ENCODE measurements at places on chromosomes 5 and 9.

DNA sequence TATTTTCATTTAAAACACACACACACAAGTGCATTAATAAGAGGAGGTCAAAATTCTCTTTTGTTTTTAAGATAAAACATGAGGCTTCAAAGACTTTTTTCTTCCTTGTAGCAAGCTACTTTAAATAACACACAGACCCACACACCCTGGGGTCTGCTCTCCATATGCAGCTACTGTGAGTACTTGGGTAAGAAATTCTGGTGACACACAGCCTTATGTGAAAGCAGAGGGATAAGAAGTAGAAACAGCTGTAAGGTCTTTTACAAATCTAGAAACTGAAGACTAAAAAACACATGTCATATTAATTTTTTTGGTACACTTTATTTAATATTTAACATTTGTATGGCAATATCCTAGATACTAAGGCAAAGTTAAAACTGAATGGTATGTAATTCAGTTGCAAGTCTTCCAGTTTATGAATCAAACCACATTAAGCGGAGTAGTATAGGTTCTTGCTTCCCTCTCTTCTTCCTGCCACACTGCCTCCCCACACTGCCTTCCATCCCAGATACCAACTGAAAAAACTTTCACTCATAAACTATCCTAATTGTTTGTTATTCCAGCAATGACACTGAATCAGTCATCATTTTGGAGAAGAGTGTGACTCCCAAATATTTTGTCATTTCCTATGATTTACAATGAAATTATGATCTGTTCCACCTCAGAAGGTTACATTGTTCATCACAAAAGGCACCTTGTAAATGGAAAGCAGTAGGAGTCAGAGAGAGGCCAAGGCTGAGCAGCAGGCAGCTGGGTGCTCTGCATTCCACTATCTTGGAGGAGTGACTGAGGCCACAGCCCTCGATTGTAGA, 92.0 kb downstream of the PLCXD3 start:
- no peak for DNase-seq

GRCh38 chr5:148909766-148910165, 83.4 kb downstream of the ADRB2 start:
- no peak for DNase-seq

- DNase-seq = no peak
Observed at GRCh38 chr5:133564921-133565565, 47.3 kb downstream of the FSTL4 start.

DNA sequence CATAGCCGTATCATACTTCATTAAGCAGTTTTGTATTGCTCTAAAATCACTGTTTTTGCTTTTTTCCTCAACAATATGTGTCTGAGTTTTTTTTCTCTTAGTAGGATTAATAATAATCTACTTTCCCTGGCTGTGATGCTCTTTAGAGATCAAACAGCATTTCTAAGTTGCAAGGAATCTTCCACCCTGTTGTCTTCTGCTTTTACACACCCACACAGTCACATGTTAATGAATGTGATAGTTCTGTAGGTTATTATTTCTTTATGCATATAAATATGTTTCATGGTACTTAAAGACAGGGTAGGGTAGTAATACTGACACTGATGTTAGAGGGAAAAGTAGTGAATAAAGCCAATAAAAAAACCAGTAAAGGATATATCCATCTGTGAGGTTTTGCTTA, 29.3 kb downstream of the SLC44A1 start:
- DNase-seq = no peak

GRCh38 chr9:14180093-14180959, 133.6 kb downstream of the NFIB start:
- DNase-seq = no peak
